ENCODE measurements at places on chromosomes 7 and 10. TPM values are rescaled to one million over a fixed set of nuclear protein-coding genes. Genes with fewer than 3 reads are reported as not detected.

Gene HPSE2
- total RNA-seq, result 70.0 TPM

Gene HABP2
- total RNA-seq, result not detected

Gene TMEM178B
- 0.58 TPM for total RNA-seq

Gene SPDYE16
- not detected for total RNA-seq

Gene TMEM225B
- total RNA-seq, result not detected

Gene VWC2
- total RNA-seq, result 0.17 TPM

Gene HMX3
- not detected for total RNA-seq

Gene POLR2J2
- 2.0 TPM for total RNA-seq

Gene TMEM26
- not detected for total RNA-seq

- DNase-seq, result no peak
These were observed 414.5 kb downstream of the REEP3 start for GRCh38 chr10:63935705-63936104.

- DNase-seq, result no peak
These were observed 19.3 kb downstream of the MYO1G start for GRCh38 chr7:44959433-44959951.

GRCh38 chr7:16465469-16466361 lies at the start of gene SOSTDC1:
SOSTDC1 (minus strand) TSS chr7:16465738; CDS start chr7:16465668, 70 bp downstream.
- DNase-seq, result no peak

DNA sequence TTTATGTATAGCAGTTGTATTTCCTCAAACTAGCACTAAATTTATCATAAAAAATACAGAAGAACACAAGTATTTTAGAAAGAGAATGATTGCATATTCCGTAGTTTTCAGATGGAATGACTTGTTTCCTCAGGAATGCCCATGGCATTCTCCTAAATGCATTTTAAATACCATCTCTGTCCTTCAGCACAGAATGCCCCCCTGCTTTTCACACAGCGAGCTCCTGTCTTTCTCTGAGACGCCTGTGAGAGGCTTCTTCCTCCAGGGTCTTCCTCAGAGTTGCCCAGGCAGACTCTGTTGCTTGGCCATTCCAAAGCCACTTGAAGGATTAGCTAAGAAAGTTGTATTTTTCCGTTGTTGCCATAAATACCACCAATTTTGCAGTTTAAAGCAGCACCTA lies 10.1 kb downstream of the LANCL2 start:
- peak; percentile 5 for DNase-seq

GRCh38 chr10:9342885-9343570 lies 1288.5 kb downstream of the GATA3 start:
- DNase-seq, result no peak

GRCh38 chr10:130206216-130206737 lies 70.1 kb downstream of the GLRX3 start:
- no peak for DNase-seq

DNA sequence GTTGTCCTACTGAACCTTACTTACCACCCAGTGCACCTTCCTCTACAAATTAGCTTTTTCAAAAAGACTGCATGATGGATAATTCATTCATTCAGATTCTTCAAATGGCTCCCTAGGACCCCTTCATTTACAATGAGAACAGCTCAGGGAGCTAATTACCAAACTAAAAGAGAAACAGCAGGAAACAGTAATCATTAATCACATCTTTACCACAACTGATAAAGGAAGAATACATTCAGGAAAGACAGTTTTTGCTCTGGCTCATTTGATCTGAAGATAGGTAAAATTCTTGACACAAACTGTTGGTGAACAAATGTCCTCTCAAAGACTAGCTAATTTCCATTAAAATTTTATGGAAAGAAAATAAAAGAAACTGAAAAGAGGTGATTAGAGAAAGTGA lies 1652.7 kb upstream of the LRRTM3 start:
- DNase-seq, result no peak

DNA sequence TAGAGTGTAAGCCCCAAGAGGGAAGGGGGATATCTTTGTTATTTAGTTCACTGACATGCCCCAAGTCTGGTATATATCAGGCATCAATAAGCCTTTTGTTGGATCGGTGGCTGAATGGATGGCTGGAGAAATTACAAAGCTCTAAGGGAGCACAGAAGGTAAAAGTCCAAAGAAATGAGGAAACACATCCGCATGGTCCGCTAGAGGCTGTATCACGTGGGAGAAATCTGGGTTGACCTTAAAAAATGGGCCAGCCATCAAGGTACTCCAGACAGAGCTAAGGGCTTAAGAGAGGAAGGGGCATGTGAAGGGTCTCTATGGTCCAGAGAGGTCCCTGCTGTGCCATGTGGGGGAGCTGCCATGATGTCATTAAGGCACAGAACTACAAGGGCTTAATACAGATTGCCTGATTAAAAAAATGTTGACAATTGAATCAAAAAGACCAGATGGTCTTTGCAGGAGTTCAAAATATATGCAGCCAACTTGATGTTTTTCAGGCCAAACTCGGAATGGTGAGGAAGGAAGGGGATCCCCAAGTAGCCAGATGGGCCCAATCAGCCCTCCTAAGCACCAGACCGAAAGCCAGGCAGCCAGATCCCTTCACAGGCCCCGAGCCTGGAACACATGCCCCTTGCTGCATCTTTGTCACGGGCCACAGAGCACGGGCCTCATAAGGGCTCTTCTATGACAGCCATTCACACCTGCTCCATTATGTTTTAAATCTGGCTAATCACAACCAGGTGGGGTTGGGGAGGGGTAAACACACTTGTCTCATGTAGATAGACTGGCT lies 31.9 kb downstream of the SCRN1 start:
- DNase-seq, result no peak

DNA sequence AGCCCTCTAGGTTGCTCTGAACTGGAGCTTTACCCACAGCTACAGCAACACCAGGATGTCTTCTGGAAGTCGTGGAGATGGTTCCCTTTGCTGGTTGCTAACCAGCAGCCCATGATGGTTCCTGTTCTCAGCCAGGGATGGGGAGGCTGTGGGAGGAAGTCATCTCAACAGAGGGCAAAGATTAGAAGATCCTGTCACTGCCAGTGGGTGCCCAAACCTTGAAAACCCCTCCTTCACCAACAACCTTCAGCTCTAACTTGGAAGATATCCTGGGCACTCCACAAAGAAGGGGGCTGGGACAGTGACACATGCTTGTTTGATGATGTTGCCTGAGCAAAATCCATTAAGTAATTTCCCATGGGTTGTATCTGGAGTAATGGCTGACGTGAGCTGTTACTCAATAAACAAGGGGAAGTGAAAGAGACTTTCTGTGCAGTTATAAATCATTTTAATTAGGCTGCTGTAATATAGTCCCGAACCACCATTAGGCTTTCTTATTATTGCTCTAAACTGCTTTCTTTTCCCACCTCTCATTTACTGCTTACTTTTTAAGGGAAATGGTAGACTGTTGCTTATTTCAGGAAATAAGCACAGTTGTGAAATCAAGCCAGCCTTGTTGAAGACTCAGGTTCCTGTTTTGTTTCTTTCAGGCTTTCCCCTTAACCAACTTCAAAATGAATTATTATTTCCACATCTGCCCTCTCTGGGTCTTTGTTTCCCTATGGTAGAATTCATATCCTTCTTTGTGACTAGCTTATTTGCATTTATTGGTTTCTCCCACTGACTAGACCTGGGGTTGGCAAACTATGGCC lies 124.8 kb downstream of the PPP1R17 start:
- DNase-seq, result no peak

DNA sequence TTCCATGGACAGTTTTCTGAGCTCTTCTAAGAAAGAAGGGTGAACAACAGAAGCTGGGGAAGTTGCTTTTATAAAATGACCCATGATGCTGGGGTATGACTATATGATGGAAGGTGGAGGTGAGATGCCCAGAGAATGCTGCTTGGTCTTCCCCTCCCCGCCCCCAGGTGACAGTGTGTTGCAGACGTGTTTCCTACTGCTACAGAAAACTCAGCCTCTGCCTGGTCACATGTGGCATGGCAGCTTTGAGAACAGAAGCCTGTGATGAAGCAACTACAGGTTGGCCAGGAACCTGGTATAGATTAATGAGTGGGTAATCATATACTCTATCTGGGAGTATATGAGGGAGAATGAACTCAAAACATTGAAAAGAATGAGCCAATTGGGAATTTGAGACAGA lies 67.1 kb downstream of the MTURN start:
- peak; percentile 64 for DNase-seq

DNA sequence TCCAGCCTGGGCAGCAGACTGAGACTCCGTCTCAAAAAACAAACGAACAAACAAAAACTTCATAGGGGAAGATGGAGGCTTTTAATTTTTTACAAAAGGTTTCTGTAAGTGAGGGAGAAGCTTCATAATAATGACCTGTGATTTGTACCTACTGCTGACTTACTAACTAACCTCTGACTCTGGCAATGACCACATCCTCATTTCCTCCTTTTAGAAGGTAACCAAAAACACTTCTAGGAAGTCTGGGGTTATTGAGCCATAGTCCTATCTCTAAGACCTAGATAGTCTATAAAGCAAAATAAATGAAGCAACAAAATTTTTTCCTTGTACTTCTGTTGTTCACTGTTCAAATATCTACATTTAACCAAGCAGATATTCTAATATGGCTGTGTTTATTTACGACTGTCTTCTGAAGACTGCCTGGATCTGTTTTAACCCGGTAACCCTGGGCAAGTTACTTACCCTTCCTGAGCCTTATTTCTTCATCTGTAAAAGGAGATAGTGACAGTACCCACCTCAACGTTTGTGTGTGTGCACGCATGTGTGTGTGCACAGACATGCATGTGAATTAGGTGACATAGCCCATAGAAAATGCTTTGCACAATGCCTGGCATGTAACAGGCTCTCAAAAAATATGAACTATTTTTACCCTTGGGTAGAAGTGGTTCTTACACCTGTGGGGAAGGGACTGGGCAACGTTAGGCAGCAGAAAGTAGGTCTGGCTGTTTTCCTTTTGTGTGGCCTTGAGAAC lies 30.8 kb upstream of the SMNDC1 start:
- no peak for DNase-seq

DNA sequence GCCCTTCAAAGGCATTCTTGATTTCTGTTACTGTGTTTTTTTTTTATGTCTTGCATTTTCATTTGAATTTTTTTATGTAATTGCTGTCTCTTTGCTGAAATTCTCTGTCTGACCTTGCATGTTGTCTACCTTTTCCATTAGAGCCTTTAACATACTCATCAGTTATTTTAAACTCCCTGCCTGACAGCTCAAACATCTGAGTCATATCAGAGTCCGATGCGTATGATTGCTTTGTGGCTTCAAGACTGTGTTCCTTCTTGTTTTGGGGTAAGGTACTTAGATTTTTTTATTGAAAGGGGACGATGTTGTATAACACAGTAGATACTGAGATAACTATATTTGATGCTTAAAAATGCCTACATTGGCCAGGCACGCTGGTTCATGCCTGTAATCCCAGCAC lies 9.7 kb upstream of the TARP start:
- DNase-seq, result no peak

DNA sequence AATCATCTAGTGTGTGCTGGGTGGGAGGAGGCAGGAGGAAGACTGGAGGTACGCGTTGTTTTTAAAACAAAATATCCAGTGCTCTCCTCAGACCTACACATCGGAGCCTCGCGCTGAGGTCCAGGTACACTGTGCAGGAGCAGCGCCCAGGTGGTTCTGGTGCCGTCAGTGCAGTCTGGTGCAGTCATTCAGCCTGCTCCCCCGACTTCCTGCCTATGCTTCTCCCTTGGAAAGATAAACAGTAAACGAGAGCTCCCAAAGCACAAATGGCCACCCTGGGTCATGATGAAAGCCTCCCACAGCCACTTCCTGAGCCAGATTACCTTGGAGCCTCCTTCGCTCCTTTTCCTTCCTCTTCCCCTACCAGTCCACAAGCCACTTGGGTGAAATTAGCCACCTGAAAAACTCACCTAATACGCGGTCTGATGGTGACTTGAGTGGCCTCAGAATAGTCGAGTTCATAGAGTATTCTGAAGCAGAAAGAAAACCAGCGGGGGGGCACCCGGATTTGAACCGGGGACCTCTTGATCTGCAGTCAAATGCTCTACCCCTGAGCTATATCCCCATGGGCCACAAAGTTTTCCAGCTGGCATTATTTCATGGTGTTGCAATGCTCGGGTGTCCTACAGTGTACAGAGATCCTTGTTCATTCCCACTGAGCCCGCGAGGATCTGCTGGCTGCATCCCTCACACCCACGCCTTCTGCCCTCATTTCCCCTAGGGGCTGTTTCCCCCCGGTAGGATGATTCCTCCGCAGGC lies 82.5 kb downstream of the ZNF467 start:
- no peak for DNase-seq

DNA sequence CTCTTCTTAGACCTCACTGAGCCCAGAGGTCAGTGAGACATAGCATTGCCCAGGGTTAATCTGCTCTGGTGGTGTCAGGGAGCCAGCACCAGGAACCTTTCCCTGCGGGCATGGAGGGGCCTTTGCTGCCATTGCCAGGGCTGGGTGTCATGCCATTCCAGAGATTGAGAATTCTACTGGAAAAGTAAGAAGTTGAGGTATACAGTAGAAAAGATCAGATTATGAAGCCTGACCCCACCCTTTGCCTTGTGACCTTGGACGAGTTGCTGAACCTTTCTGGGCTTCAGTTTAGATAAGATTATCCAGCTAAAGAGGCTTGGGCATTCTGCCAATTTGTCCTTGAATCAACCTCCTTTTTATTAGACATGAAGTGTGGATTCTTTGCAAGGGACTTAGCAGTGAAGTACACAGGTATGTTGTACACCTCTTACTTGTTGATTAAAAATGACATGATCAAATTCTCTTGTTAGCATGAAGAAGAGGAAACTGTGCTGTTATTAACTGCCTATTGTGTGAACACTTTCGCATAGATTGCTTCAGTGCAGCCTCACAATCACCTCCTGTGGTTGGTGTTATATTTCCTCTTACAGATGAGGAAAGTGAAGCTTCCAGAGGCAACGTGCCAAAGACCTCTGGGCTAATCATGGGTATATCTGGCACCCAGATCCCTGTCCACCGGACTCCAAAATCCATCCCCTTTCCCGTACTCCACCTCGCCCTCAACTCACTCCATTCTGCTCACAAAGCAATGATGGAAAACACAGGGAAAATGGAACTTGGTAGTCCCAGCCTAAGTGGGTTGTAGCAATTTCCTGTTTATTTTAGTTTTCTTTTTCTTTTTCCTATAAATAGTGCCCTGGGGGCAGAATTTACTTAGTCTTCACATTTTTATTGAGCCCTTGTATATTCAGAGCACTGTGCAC lies 151.3 kb downstream of the CAMK1D start:
- DNase-seq, result no peak

GRCh38 chr10:51716981-51717380 lies 17.6 kb upstream of the CSTF2T start:
- no peak for DNase-seq

GRCh38 chr7:152330827-152331226 lies 105.0 kb downstream of the KMT2C start:
- no peak for DNase-seq

- DNase-seq, result no peak
These were observed 27.8 kb downstream of the CAV1 start for GRCh38 chr7:116552602-116553001.

DNA sequence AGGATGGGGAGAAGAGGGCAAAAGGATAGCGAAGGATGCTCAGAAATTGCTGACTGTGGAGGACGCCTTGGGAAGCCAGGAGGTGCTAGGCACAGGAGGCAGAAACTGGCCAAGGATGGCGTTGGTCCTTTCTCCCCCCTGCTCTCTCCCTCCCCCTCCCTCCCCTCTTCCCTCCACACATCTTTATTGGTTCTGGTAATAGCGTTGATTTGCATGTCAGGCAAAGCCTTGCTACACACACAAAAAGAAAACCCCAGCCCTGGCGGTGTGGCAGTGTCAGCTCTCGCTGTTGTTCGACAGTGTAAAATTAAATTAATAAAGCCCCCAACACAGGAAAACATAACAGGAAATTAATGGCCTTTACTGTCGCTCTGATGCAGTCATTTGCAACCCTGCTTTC lies 47.2 kb downstream of the PAX2 start:
- no peak for DNase-seq

- no peak for DNase-seq
These were observed 3.8 kb upstream of the TMEM140 start for GRCh38 chr7:135143885-135144668.

- DNase-seq, result no peak
These were observed 127.0 kb upstream of the FZD1 start for GRCh38 chr7:91137153-91137787.

All from esophagus muscularis mucosa (tissue), 4 donors.